ENCODE measurements at places on chromosomes 13 and 19. TPM values are rescaled to one million over a fixed set of nuclear protein-coding genes. Genes with fewer than 3 reads are reported as not detected.

- H3K4me3 ChIP-seq, result no peak overlapping the region
- no peaks in the 10 kb centered on the region for H3K36me3 ChIP-seq
- H3K27ac ChIP-seq, result no peak overlapping the region
- no peak for DNase-seq
- no peaks in the 10 kb centered on the region for H3K27me3 ChIP-seq
These were observed 184.2 kb downstream of the MAB21L1 start for GRCh38 chr13:35292329-35292728.

- DNase-seq, result no peak
- no peak overlapping the region for H3K4me3 ChIP-seq
- no peaks in the 10 kb centered on the region for H3K27me3 ChIP-seq
- no peak overlapping the region for H3K27ac ChIP-seq
- H3K4me1 ChIP-seq, result no peaks in the 10 kb centered on the region
These were observed 397.6 kb upstream of the KLHL1 start for GRCh38 chr13:70505809-70506208.

DNA sequence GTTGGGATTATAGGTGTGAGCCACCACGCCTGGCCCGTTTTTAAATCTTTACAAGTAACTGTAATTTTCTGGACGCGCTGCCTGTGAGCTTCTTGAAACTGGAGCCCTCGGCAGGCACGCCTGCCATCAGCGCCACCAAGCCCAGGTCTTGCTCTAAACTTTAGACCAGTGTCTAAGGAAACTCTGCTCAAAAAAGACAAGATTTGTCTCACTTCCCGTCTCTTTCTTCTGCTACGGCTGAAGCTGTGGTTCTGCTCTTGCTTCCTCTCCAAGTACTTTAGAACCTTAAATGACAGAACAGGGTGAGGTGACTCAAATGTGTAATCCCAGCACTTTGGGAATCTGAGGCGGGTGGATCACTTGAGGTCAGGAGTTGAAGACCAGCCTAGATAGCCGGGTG lies 24.9 kb downstream of the RCN3 start:
- no peaks in the 10 kb centered on the region for H3K27me3 ChIP-seq
- H3K36me3 ChIP-seq, result peaks cover 35% of the 10 kb centered on the region
- peak; percentile 44 for DNase-seq
- peak overlapping the region; percentile 97 for H3K27ac ChIP-seq

- H3K27me3 ChIP-seq, result no peaks in the 10 kb centered on the region
- DNase-seq, result no peak
- no peak overlapping the region for H3K4me3 ChIP-seq
- peaks cover 14% of the 10 kb centered on the region for H3K4me1 ChIP-seq
- H3K27ac ChIP-seq, result no peak overlapping the region
These were observed 62.0 kb downstream of the ABCC4 start for GRCh38 chr13:95239283-95239682.

GRCh38 chr19:29098863-29099481 lies 114.0 kb downstream of the UQCRFS1 start:
- H3K36me3 ChIP-seq, result no peaks in the 10 kb centered on the region
- H3K4me3 ChIP-seq, result no peak overlapping the region
- no peak overlapping the region for H3K27ac ChIP-seq
- H3K4me1 ChIP-seq, result no peaks in the 10 kb centered on the region
- DNase-seq, result no peak

- no peak overlapping the region for H3K27ac ChIP-seq
- no peaks in the 10 kb centered on the region for H3K36me3 ChIP-seq
- peaks cover 17% of the 10 kb centered on the region for H3K27me3 ChIP-seq
- peaks cover 5% of the 10 kb centered on the region for H3K4me1 ChIP-seq
- no peak overlapping the region for H3K4me3 ChIP-seq
These were observed 73.1 kb downstream of the KCTD12 start for GRCh38 chr13:76813000-76813691.

DNA sequence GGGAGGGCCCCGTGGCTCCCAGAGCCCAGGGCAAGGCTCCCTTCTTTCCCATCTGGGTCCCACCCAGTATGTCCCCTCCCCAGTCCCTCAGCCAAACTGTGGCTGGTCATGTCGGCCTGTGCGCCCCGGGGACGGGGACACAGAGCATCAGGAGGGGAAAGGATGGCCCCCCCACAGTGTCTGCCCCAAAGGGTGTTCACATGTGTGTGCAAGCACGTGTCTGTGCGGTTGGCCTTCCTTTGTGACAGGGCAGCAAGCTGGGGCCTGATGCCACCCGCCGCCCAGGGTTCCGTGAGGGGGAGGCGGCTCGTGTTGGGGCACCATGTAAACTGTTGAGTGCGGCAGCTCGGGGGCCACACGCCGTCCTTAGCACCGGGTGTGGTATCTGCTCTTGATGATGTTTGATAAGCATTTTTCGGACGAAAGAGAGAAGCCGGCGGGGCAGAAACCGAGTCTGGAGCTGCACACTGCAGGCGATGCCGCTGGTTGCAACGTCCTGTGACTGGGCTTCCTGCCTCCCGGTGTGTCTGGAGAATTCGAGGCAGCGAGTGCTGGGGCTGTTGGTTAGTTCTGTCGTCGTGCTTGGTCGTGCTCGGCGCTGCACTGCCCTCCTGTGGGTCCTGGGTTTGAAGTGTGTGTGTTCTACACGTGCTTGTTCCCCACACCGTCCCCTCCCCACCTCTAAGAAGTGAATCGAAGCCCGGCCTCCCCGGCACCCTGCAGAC lies 18.4 kb downstream of the GNA11 start:
- H3K4me3 ChIP-seq, result no peak overlapping the region
- no peak overlapping the region for H3K27ac ChIP-seq
- DNase-seq, result no peak
- H3K27me3 ChIP-seq, result no peaks in the 10 kb centered on the region
- no peaks in the 10 kb centered on the region for H3K36me3 ChIP-seq

DNA sequence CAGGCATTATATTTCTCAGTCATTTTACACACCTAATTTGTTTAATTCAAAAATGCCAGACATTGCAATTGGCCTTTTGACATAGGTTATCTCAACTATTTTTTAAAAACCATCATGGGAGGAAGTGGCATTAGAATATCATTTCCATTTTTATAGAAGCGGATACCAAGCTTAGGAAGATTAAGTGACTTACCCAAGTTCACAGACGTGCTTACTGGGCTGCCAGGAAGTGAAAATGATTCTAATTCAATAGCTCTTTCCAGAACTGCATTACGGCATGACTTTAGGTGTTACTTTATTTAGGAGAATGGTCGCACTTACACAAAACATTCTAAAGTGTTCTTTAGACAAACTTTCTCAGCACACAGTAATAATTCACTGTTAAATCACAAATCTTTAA lies 231.9 kb downstream of the KLF12 start:
- peaks cover 25% of the 10 kb centered on the region for H3K4me1 ChIP-seq
- H3K27ac ChIP-seq, result no peak overlapping the region
- H3K27me3 ChIP-seq, result no peaks in the 10 kb centered on the region
- no peak overlapping the region for H3K4me3 ChIP-seq

- no peaks in the 10 kb centered on the region for H3K4me1 ChIP-seq
- no peak overlapping the region for H3K4me3 ChIP-seq
- H3K36me3 ChIP-seq, result no peaks in the 10 kb centered on the region
- H3K27ac ChIP-seq, result no peak overlapping the region
- H3K27me3 ChIP-seq, result peaks cover 1% of the 10 kb centered on the region
- no peak for DNase-seq
These were observed 22.4 kb upstream of the RGCC start for GRCh38 chr13:41434831-41435520.

DNA sequence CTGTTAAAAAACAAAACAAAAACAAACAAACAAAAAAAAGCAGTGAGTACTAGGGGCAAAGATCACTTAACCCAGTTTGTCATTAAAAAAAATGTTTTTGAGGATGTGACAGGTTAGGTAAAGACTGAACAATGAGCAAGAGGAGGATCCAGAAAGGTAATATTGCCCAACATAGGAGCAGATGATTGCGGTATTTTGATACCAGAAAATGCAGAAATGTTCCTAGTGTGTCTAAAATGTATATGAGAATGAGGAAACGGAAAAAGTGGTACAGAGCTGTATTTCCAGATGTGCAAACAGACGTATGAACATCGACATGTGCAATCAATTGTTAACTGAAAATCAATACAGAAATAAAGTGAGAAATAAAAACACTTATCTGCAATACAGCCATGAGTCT lies 4.9 kb upstream of the LILRA4 start:
- H3K27ac ChIP-seq, result no peak overlapping the region
- H3K36me3 ChIP-seq, result no peaks in the 10 kb centered on the region
- peaks cover 3% of the 10 kb centered on the region for H3K27me3 ChIP-seq
- H3K4me1 ChIP-seq, result no peaks in the 10 kb centered on the region
- DNase-seq, result no peak

GRCh38 chr13:85508683-85509329 lies 290.4 kb downstream of the SLITRK6 start:
- H3K4me1 ChIP-seq, result no peaks in the 10 kb centered on the region
- H3K27ac ChIP-seq, result no peak overlapping the region
- no peak for DNase-seq
- H3K4me3 ChIP-seq, result no peak overlapping the region

GRCh38 chr13:41241626-41242025 lies 21.8 kb downstream of the MTRF1 start:
- no peak overlapping the region for H3K4me3 ChIP-seq
- no peak overlapping the region for H3K27ac ChIP-seq
- peaks cover 3% of the 10 kb centered on the region for H3K4me1 ChIP-seq
- DNase-seq, result no peak

- H3K27me3 ChIP-seq, result peaks cover 4% of the 10 kb centered on the region
- no peak overlapping the region for H3K4me3 ChIP-seq
- H3K27ac ChIP-seq, result no peak overlapping the region
- DNase-seq, result no peak
- H3K4me1 ChIP-seq, result no peaks in the 10 kb centered on the region
These were observed 4.8 kb upstream of the ZNF536 start for GRCh38 chr19:30367421-30367820.

DNA sequence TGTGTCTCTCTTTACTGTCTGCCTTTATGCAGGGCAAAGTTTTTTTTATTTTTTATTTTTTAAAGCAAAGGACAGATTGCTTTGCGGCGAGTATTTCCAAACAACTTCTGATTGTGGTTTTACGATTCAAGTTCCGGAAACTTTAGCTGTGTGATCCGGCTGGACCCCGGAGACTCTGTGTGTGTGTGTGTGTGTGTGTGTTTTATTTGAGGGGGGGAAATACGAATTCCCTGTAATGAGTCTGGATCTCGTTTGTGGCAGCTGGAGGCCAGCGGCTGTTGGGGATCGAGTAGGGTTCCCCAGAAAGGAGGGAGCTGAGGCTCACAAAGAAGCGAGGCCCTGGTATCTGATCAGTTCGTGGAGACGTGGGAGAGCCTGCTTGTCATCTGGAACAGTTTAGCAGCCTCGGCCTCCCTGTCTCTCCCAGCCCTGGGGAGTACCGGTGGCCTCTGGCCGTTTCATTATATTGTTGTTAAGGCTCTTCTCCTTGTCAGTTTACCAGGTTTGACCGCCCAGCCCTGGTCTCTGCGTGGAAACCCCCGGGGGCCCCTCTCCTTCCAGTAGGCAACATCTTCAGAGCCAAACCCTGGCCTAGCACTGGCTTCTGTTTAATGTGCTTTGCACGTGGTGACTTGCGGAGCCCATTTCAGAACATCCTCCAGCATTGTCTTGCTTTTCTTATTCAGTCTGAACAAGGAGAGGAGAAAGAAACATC lies 1.3 kb downstream of the FARP1 start:
- no peak for DNase-seq
- no peaks in the 10 kb centered on the region for H3K36me3 ChIP-seq
- H3K27me3 ChIP-seq, result peaks cover 47% of the 10 kb centered on the region
- H3K4me1 ChIP-seq, result peaks cover 3% of the 10 kb centered on the region
- peak overlapping the region; percentile 48 for H3K4me3 ChIP-seq

GRCh38 chr13:74070065-74070464 lies 64.1 kb downstream of the KLF12 start:
- no peaks in the 10 kb centered on the region for H3K27me3 ChIP-seq
- DNase-seq, result peak; percentile 30
- H3K4me1 ChIP-seq, result peaks cover 66% of the 10 kb centered on the region
- H3K27ac ChIP-seq, result peak overlapping the region; percentile 83
- peaks cover 23% of the 10 kb centered on the region for H3K36me3 ChIP-seq

- peak; percentile 95 for DNase-seq
- H3K4me1 ChIP-seq, result peaks cover 58% of the 10 kb centered on the region
- no peaks in the 10 kb centered on the region for H3K27me3 ChIP-seq
- H3K4me3 ChIP-seq, result peak within 1 kb of the TSS; percentile 80
- peaks cover 20% of the 10 kb centered on the region for H3K36me3 ChIP-seq
These were observed at the start of gene FCHO1 for GRCh38 chr19:17751103-17751911. Gene FCHO1 (plus strand): TSS chr19:17751477. CDS start chr19:17755165, 3,688 bp downstream.

DNA sequence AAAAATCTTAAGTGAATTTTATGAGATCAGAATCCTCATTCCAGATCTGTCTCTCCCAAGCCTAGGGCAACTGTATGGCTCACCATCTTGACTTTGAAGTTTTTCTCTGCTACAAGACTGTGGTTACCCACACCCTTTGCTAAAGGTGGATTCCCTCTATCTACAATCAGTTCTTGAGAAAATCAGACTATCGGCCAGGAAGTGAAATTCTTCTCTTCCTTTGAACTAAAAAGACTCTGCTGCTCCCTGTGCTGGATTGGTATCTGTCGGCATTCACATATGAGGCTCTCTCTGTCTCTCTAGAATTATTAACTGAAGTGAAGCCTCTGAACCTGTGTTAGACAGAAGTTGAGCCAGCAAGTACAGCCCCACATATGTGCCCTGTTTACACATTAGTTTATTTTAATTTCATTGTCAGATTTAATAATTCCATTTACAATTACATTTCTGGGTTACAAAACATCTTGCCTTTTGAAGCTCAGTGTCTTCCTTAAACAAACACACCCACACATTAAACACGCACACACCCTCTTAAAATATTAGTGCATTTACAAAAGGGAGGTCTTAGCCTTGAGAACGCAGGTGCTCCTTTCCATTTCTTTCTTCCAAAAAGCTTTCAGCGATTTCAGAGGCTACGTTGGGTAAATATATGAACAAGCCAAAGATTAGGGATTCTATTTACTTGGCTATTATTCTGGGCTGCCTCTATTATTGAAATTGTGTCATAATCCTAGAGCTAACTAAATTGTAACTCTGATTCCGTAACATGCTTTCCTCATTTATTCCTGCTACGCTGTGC lies 145.7 kb downstream of the MIPEP start:
- H3K36me3 ChIP-seq, result peaks cover 1% of the 10 kb centered on the region
- H3K27ac ChIP-seq, result no peak overlapping the region
- H3K27me3 ChIP-seq, result no peaks in the 10 kb centered on the region
- H3K4me1 ChIP-seq, result peaks cover 25% of the 10 kb centered on the region
- H3K4me3 ChIP-seq, result no peak overlapping the region

- H3K36me3 ChIP-seq, result no peaks in the 10 kb centered on the region
- no peak overlapping the region for H3K27ac ChIP-seq
- no peak overlapping the region for H3K4me3 ChIP-seq
- no peaks in the 10 kb centered on the region for H3K4me1 ChIP-seq
- H3K27me3 ChIP-seq, result no peaks in the 10 kb centered on the region
- DNase-seq, result no peak
These were observed 1741.2 kb upstream of the PCDH20 start for GRCh38 chr13:63156816-63157215.

- no peaks in the 10 kb centered on the region for H3K27me3 ChIP-seq
- no peak overlapping the region for H3K27ac ChIP-seq
- DNase-seq, result peak; percentile 73
- H3K4me1 ChIP-seq, result peaks cover 30% of the 10 kb centered on the region
- H3K4me3 ChIP-seq, result no peak overlapping the region
- no peaks in the 10 kb centered on the region for H3K36me3 ChIP-seq
These were observed 10.4 kb upstream of the RASA3 start for GRCh38 chr13:114142640-114143490.

ONECUT3 gene
- not detected for total RNA-seq

SLC25A41 gene
- not detected for total RNA-seq

MAP4K1 gene
- 166 TPM for total RNA-seq

SIGLEC12 gene
- 0.43 TPM for total RNA-seq

ZNF221 gene
- 1.0 TPM for total RNA-seq

SPRY2 gene
- 0.90 TPM for total RNA-seq

KIR2DL3 gene
- not detected for total RNA-seq

ZNF439 gene
- total RNA-seq, result 9.6 TPM

PRODH2 gene
- total RNA-seq, result not detected

PNMA8A gene
- not detected for total RNA-seq

PRKCG gene
- total RNA-seq, result not detected

ZNF93 gene
- total RNA-seq, result 17.8 TPM

LAIR2 gene
- 2.1 TPM for total RNA-seq
